ENCODE measurements at places on chromosomes 7 and 10. TPM values are rescaled to one million over a fixed set of nuclear protein-coding genes. Genes with fewer than 3 reads are reported as not detected.

CHCHD3 gene
- 52.1 TPM for total RNA-seq

STK17A gene
- 25.8 TPM for total RNA-seq

GRCh38 chr7:94584113-94584512 lies 71.8 kb downstream of the SGCE start:
- H3K27ac ChIP-seq = no peak overlapping the region
- no peaks in the 10 kb centered on the region for H3K4me1 ChIP-seq
- no peak overlapping the region for H3K4me3 ChIP-seq
- H3K27me3 ChIP-seq = no peaks in the 10 kb centered on the region

GRCh38 chr7:121083790-121084251 lies 95.3 kb downstream of the CPED1 start:
- no peak for DNase-seq
- H3K27me3 ChIP-seq = no peaks in the 10 kb centered on the region

GRCh38 chr7:110809832-110810231 lies 281.1 kb upstream of the LRRN3 start:
- H3K4me3 ChIP-seq = no peak overlapping the region
- H3K27ac ChIP-seq = no peak overlapping the region
- H3K27me3 ChIP-seq = no peaks in the 10 kb centered on the region
- no peaks in the 10 kb centered on the region for H3K36me3 ChIP-seq

Measured in lung (tissue), 17 donors.